Activated CD8-positive, alpha-beta memory T cell treated with anti-CD3 and anti-CD28 coated beads for 4 hours (primary cell): ENCODE measurements at places on chromosomes 4 and X.

GRCh38 chrX:17020356-17020755 is 73.9 kb downstream of the REPS2 start:
- DNase-seq, result no peak

GRCh38 chrX:77014377-77015372 is 432.5 kb upstream of the FGF16 start:
- DNase-seq, result no peak

DNA sequence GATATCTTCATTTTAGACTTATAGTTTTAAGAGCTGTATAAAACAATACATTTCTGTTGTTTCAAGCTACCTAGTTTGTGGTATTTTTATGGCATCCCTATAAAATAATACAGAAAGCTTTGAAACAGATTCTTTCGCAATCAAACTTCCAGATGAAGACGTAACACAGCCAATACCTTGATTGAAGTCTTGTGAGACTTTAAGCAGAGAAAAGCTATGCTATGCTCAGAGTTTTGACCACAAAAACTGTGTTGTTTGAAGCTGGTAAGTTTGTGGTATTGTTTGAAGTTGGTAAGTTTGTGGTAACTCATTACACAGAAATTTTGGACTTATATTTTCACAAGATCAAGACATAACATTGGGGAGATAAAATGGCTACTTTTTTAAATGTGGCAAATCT is 201.8 kb upstream of the UGT8 start:
- DNase-seq, result no peak

DNA sequence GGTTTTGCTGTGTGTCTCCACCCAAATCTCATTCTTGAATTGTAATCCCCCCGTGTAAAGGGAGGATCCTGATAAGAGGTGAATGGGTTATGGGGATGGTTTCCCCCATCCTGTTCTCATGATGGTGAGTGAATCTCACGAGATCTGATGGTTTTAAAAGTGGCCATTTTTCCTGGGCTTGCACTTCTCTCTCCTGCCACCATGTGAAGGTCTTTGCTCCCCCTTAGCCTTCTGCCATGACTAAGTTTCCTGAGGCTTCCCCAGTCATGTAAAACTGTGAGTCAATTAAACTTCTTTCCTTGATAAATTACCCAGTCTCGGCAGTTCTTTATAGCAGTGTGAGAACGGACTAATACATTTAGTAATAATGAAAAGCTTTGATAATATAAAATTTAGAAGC is 46.9 kb downstream of the ANTXR2 start:
- DNase-seq, result no peak

DNA sequence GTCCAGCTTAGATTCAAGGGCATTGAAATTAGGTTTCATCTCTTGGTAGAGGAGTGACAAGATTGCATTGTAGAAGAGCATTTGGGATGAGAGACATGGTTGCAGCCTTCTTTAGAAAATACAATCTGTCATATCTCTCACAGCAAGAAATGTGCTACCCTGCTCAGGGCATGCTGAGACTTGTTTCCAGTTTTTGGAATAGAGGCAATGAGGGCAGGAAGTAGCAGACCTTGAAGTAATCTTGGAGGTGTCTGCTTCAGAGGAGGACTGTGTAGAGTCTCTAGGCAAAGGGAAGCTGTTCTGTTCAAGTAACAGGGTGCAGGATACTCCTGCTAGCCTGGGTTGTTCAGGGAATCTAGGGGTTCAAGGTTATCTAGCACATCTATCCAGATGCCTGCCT is 116.1 kb upstream of the ZNF827 start:
- no peak for DNase-seq

GRCh38 chrX:86002076-86002896 is 45.1 kb downstream of the CHM start:
- no peak for DNase-seq

DNA sequence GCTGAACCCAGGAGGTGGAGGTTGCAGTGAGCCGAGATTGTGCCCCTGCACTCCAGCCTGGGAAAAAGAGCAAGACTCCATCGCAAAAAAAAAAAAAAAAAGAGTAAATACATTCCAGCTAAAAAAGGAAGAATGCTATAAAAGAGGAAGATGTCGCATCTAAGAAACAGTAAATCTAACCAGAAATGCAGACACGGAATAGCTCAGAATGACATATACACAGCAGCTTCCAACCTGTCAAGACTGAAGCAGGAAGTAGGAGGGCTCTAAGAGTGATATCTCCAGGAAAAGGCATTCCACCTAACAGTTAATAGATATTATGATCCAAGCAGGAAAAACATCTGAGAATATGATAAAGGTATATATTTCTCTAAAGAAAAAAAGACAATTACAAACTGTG is 16.0 kb downstream of the CLOCK start:
- no peak for DNase-seq

DNA sequence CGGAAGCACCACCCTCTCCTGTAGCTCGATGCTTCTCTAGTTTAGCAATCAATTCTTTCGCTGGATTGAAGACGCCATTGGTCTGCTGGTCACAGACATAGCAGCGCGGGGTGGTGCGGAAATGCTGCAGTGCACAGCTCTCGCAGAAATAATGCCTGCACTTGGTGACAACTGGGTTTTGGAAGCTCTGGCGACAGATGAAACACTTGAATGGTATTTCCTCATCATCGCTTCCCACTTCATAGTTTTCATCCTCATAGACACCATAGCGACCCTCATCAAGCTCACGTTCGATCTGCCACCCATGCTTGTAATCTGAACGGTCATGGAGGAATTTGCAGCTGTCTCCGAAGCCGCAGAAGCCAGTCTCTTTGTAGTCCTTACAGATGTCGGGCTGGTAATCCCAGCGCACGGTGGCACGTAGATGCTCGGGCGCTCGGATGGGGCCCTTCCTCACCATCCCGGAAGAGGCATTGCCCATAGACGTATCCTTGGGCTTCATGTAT is 854 bp downstream of the RNF113A start:
- DNase-seq, result no peak

GRCh38 chr4:99361268-99361898 is 8.8 kb upstream of the ADH1C start:
- DNase-seq, result no peak

- DNase-seq, result no peak
These were observed 16.6 kb downstream of the TRIML2 start for GRCh38 chr4:188092824-188093223.

GRCh38 chrX:148424570-148424969 is 75.8 kb upstream of the AFF2 start:
- DNase-seq, result no peak

DNA sequence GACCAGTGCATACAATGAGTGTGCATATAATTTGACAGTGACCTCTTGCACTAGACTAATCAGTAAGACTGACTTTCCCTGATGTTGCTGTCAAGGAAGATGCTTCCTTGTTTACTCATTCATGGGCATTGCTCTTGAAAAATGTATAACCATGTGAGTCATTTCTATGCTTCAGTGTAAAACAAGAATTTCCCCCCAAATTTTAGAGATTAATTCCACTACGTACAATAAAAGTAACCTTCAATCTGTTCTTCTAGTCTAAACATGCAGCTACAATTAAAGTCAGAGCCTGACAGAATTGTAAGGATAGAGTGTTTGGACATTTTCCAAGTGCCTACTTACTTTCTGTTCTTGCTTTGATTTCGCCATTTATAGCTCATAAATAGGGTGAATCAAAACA is 935.7 kb downstream of the RAPGEF2 start:
- no peak for DNase-seq

- no peak for DNase-seq
These were observed 96.4 kb upstream of the DDIT4L start for GRCh38 chr4:100286636-100287035.

DNA sequence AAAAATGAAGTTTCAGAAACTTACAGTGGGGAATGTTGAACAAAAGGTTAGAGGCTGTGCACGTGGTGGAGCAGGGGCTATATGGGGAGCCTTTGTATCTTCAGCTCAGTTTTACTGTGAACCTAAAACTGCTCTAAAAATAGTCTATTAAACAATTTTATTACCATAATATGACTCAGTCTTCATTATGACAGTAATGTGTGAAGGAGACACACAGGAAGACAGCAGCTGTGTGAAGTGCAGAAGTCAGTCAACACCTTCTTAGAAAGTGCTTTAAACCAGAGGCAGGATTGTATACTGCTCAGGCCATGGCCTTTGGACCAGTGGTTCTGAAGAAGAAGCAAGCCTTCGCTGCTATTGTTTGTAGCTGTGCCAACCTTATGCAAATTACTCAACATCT is 89.7 kb downstream of the ARHGAP10 start:
- DNase-seq, result no peak

- DNase-seq, result no peak
These were observed 9.5 kb downstream of the SLAIN2 start for GRCh38 chr4:48350871-48351270.

- no peak for DNase-seq
These were observed 390.1 kb downstream of the ANKRD50 start for GRCh38 chr4:124322234-124323065.

GRCh38 chr4:106541253-106541652 is 172.7 kb upstream of the GIMD1 start:
- DNase-seq, result no peak

- DNase-seq, result no peak
These were observed 141.2 kb downstream of the NDST3 start for GRCh38 chr4:118175506-118175905.

DNA sequence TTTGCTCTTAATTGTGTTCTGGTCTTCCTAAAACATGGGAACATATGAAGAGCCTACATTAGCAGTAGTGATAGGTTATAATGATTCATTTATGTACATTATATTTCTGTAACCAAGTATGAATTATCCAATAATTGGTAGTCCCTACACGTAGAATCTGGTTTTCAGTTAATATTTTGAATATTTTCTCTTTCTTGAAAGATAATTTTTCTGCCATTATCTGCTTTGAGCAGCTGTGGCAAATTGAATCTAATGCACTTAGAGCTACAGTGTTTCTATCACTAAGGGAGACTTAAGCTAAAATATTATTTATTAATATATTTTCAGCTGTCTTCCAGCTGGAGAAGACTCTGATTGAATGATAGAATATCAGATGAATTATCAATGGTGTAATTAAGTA is 21.0 kb downstream of the CEP44 start:
- DNase-seq, result no peak

- no peak for DNase-seq
These were observed 31.5 kb downstream of the GPR174 start for GRCh38 chrX:79176028-79176427.

GRCh38 chrX:150570512-150570911 is 2.1 kb downstream of the MTM1 start:
- DNase-seq, result no peak

GRCh38 chr4:4859325-4859798 is at the start of gene MSX1:
Gene MSX1 (plus strand): TSS chr4:4859665. CDS start chr4:4859900, 235 bp downstream.
- DNase-seq, result no peak

DNA sequence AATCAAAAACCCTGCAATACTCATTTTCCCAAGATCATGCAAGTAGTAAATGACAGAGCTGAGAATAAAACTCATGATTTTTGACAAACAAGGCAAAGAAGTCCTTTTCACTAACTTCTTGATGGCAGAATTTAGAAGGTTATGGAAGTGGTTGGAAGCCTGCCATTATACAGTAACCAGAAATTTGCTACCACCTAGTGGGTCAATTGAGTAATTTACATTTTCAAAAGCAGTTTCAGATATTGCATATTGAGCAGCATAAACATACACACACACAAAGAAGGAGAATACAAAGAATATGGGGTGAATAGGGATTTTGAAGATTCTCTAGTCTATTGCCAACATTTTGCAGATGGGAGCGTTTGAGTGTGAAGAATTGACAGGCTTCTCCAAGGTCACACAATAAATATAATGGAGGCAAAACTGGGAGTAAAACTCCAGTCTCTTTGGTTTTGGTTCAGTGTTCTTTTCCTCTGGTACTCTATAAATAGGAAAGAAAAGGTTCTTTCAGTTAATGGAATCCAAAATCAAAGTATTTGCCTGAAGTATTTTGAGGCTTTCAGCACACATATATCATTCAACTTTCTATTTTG is 70.2 kb downstream of the GC start:
- no peak for DNase-seq

- DNase-seq, result no peak
These were observed 105.4 kb upstream of the GRXCR1 start for GRCh38 chr4:42787079-42787463.

DNA sequence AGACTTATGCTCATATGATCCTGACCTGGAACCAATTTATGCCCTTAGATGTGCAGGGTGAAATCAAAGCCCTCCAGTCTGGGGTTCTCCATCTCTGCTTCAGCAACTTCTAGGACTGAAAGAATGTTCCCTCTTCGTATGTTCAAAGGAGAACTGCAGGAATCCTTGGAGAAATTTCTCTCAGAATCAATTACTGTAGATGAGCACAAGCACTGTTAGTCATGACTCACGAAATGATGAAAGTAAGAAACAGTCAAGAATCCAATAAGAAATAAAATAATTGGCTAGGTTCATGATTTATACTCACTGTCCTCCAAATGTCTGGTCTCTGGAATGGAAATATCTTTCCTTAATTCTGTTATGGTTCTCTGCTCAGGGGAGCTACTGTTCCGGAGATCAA is 348.2 kb downstream of the PDGFC start:
- DNase-seq, result no peak

DNA sequence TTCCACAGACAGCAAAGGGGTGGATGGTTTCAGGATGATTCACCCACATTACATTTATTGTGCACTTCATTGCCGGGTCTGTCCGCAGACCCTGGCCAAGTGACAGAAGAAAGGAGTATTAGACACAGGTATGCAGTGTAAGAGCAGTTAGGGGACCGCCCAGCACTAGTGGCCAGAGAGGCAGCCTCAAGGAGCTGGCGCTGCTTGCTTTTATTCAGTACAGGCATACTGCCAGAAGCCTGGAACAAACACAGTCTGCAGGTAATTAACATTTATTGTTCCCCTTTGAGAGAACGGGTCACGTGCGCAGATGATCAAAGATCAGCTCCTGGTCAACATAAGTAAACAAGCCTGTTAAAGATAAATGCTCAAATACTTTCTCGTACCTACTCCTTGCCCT is 1639.0 kb upstream of the IGFBP7 start:
- no peak for DNase-seq

DNA sequence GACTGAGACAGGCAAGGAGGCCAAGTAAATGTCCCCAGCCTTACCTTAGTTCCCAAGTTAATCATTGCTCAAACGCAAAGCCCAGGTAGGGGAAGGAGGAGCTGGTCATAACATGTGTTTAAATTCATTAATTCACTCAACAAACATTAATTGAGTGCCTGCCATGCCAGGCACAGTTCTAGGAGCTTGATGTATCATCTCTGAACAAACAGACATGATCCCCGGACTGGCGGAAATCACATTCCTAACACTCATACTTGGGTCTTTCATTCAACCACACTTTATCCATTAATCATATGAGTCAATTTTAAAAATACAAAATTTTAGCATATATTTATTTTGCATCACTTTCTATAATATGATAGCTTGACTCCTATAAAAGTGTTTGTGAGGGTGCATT is 335.3 kb upstream of the NOCT start:
- no peak for DNase-seq

GRCh38 chrX:10467793-10468192 is 152.6 kb downstream of the MID1 start:
- no peak for DNase-seq

DNA sequence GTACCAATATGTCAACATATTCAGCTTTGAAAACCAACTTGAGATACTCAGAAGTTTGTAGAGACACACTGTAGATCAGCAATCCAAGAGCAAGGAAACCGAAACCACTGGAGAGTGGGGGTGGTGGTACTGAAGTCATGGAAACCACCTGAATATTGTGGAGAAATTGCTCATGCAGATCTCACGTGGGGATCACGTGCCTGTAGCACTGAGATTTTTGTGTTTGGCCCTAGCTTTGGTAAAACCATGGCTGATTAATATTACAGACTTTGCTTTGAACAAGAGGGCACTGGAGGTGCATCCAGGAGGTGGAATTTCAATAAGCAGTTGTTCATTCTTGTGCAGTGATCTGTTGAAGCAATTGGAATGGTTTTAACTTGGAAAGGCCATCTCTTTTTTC is 47.2 kb downstream of the GBA3 start:
- DNase-seq, result no peak
